ENCODE measurements at places on chromosomes 3 and 15. TPM values are rescaled to one million over a fixed set of nuclear protein-coding genes. Genes with fewer than 3 reads are reported as not detected.

GRCh38 chr3:171965067-171965712 is 74.2 kb upstream of the FNDC3B start:
- DNase-seq: no peak

GRCh38 chr15:47570044-47570443 is 147.3 kb upstream of the SEMA6D start:
- no peak for DNase-seq

DNA sequence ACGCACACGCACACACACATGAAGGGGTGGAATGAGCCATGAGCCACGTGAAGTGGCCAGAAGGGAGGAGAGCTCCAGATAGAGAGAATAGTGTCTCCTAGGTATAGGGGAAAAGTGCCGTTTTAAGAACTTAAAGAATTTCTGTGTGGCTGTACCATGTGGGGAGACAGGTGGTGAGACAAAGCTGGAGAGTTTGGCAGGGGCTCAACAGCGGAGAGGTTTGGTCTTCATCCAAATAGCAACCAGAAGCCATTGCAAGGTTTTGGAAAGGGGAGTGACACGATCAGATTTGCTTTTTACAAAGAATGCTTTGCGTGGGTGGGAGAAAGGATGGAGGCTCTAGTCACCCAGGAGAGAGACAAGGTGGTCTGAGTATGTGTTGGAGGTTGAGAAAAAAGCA is 146.0 kb downstream of the IL20RB start:
- DNase-seq: no peak

GRCh38 chr3:32818229-32818969 is 602 bp downstream of the TRIM71 start:
- no peak for DNase-seq

- no peak for DNase-seq
Measured at GRCh38 chr3:14803101-14803980, 15.4 kb upstream of the FGD5 start.

GRCh38 chr15:77480859-77481633 is 60.4 kb downstream of the HMG20A start:
- no peak for DNase-seq

- no peak for DNase-seq
Measured at GRCh38 chr15:61034678-61035291, 194.3 kb downstream of the RORA start.

The IGF1R gene
- 10.9 TPM for total RNA-seq

- DNase-seq: no peak
Measured at GRCh38 chr3:151329363-151329762, at the start of gene P2RY13. Gene P2RY13, minus strand, starts transcription at chr3:151329549. Its CDS starts 21 bp downstream, at chr3:151329528.

- DNase-seq: no peak
Measured at GRCh38 chr3:55000953-55001352, 73.1 kb upstream of the LRTM1 start.

GRCh38 chr3:63673111-63673510 is 20.6 kb downstream of the SNTN start:
- DNase-seq: no peak

The PIERCE2 gene
- total RNA-seq: not detected

GRCh38 chr3:4421121-4421520 is 45.9 kb downstream of the SUMF1 start:
- no peak for DNase-seq

The HHLA2 gene
- total RNA-seq: 1.1 TPM

The PLA2G4B gene
- total RNA-seq: 6.8 TPM

The ATP1B3 gene
- 230 TPM for total RNA-seq

All from CD8-positive, alpha-beta memory T cell (primary cell).